ENCODE measurements at places on chromosomes 16 and 17. TPM values are rescaled to one million over a fixed set of nuclear protein-coding genes. Genes with fewer than 3 reads are reported as not detected.

Gene DHX58
- 15.3 TPM for total RNA-seq

Gene CNTNAP1
- 1.3 TPM for total RNA-seq

DNA sequence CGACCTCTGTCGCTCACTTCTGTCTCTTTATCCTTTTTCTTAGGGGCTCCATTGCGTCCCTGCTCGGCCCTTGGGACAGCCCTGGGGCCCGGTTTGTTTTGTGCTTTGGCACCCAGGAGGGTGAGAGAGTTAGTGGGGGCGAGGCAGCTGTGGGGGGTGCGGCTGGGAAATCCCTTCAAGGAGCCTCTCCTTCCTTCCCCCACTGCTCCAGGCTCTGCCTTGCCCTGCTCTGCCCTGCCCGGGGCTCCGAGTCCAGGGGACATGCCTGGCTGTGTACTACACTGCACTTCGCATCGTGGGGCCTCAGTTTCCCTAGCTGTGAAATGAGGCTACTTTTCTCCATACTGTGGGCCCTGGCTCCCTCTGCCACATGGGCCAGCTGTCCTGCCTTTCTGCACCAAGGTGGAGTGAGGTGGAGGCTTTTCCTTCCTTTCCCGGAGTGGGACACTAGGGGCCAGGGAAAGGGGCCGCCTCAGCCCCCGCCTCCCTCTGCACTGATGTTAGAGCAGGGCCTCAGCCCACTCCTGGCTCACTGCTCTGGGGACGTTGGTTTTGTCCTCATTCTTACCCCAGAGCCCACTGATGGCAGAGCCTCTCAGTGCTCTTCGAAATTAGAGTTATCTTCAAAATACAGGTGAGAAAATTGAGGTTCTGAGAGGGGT, 980 bp downstream of the LLGL1 start:
- DNase-seq = no peak

DNA sequence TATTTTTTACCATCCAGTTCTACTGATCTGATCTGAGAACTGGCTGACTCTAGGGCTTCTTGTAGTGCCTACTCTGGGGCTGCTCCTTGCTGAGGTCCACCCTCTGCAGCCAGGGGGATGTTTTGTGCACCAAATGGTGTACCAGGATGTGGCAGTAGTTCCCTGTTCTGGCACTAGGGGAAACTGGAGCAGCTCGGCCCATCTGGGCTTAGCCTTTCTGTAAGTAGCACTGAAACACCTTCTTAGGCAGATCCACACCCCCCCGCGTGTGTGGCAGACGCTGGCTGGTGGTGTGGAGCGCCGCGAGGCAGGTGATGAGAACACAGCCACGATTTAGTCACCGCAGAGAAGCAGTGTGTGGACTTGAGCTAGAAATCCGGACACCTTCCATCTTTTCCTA, 17.0 kb downstream of the DUSP14 start:
- DNase-seq = no peak

- DNase-seq = no peak
Measured at GRCh38 chr16:66846831-66847230, 2.6 kb downstream of the CA7 start.
